ENCODE measurements at places on chromosomes 1 and 21. TPM values are rescaled to one million over a fixed set of nuclear protein-coding genes. Genes with fewer than 3 reads are reported as not detected.
A peak's percentile ranks its signal among the peaks of the same experiment; 100 is the strongest.

GRCh38 chr1:239987103-239987745 is 104.5 kb upstream of the FMN2 start:
- peak; percentile 13 for DNase-seq

- peak; percentile 2 for DNase-seq
Observed at GRCh38 chr1:17207046-17207445, 2.1 kb downstream of the PADI1 start.

DNA sequence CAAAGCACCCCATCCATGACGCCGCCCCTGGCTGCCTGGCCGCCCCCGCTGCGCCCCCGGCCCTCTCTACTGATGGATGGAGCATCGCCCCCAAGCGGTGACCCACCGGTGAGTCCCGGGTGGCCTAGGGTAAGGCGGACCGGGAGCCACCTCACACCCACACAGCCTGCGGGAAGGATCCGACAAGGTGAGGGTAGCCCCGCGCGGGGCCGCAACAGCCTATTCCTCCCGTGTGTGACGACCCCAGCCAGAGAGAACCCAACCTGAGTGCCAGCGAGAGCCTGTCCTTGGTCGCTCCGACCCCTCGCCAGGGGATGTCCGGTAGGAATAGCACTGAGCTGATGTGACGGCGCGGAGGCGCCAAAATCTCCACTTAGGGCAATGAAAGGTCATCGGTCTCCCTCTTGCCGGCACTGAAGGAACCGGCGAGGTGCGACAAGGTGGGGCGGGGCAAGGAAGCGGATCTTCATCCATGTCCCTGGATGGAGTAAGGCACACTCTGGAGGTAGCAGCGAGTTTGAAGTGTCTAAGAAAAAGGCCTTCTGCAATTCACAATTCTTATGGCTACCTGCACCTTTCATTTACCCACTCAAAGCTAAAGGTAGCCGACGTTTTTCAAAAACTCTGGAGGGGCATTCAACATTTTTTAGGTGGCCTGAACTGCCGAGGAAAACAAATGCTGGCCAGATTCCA is 19.7 kb upstream of the CHIA start:
- no peak for DNase-seq

- DNase-seq: no peak
Observed at GRCh38 chr21:32279377-32279680, 480 bp upstream of the MIS18A start.

GRCh38 chr1:231613419-231614349 is 12.9 kb upstream of the DISC1 start:
- DNase-seq: no peak

DNA sequence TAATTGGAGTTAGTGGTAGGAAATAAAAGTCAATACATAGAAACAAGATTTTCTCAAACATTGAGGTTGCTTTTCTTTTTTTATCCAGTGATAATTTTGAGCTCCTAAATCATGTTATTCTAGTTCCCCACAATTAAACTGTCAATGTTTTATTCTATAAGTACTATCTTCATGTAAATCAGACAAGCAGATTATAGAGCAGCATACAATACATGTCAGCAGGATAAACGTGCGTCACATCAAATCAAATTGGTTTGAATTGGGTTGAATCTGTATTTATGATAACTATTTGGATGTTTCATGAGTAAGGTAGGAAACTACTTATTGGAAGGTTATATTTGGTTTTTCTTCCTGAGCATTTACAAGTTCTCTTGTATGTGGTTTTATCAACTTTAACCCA is 2028.7 kb downstream of the NCAM2 start:
- no peak for DNase-seq

DNA sequence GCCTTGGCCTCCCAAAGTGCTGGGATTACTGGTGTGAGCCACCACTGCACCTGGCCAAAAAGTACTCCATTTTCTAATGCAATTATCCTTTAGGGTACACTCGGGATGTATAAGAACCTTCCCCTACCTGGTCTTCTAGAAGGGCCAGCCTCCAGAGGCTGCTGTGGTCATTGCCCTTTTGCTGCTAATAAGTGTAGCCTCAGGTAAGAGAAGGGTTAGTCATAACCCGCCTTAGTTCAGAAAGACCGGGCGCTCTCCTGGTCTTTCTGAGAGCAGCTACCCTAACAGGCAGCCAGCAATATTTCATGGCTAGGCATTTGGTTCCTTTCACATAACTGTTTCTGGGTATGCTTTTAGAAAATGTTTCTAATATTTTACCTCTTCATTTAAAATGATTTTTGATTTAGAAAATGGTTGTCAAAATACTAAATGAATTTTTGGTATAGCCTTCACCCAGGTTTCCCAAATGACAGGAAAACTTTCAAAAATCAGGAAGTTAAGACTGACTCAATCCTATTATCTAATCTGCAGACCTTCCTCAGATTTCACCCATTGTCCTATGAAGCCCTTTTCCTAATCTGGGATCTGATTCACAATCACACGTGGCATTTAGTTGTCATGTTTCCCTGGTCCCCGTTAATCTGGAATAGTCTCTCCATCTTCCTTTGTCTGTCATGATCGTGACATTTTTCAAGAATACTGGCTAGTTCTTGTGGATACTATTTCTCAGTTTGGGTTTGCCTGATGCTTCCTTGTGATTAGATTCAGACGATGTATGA is 479.0 kb downstream of the SIPA1L2 start:
- DNase-seq: no peak

DNA sequence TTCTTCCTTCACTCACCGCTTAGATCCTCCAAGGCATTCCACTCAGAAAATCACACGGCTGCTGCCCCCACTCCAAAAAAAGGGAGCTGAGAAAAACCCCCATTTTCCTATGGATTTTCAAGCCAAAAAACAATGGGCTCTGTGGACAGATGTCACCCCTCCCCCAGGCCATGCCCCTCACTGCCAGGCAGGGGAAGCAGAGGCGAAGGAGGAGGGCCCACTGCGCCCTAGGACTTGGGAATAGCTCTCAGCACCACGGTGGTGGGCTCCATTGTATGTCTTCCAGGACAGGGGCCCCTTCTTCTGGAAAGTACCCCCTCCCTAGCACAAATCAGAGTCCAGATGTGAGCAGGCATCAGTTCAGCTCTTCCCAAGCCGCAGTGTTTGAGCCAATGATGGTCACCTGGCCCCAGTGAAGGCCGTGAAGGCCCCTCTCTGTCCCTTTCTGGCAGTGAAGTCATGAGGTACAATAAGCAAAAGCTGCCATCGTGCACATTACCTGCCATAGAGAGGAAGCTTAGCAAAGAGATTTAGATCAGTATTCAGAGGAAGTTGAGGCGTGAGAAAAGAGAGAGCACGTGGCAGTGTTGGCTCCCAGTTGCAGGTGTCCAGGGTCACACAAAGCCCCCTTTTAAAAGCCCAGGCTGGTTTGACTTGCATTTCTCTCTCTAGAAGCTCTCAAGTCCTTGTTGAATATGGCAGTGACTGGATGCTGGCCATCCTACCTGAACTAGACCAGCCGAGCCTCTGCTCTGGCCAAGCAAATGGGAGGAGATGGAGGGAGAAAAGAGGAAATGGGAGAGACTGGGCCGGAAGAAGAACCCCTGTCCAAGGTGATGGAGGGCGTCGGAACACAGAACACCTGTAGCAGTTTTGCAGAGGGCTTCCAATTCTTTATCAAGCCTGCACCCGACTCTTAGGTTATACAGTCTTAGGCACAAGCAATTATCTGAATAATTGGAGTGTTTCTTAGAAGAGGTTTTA is 149.0 kb downstream of the TOMM20 start:
- DNase-seq: no peak

GRCh38 chr1:205444300-205444930 is 11.4 kb downstream of the BLACAT1 start:
- DNase-seq: peak; percentile 61

DNA sequence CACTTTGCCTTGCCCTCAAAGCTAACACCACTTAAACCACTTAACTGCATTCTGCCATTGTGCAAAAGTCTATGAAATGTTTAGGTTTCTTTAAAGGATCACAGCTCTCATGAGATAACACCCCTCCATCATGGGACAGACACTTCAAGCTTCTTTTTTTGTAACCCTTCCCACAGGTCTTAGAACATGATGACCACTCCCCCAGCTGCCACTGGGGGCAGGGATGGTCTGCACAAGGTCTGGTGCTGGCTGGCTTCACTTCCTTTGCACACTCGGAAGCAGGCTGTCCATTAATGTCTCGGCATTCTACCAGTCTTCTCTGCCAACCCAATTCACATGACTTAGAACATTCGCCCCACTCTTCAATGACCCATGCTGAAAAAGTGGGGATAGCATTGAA is 7.7 kb downstream of the ADAMTS1 start:
- no peak for DNase-seq

- no peak for DNase-seq
Observed at GRCh38 chr21:41280115-41280919, 36.3 kb upstream of the FAM3B start.

DNA sequence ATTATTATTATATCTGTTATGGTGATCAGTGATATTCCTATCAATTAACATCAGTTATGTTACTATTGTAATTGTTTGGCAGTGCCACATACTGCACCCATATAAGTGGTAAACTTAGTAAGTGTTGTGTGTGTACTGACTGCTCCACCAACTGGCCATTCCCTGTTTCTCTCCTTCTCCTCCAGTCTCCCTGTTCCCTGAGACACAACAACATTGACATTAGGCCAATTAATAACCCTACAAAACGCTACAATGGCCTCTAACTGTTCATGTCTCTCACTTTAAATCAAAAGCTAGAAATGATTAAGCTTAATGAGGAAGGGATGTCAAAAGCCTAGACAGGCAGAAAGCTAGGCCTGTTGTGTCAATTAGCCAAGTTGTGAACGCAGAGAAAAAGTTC is 6.6 kb upstream of the THRAP3 start:
- DNase-seq: peak; percentile 22

- DNase-seq: no peak
Observed at GRCh38 chr1:70048336-70049094, 156.9 kb downstream of the LRRC40 start.

DNA sequence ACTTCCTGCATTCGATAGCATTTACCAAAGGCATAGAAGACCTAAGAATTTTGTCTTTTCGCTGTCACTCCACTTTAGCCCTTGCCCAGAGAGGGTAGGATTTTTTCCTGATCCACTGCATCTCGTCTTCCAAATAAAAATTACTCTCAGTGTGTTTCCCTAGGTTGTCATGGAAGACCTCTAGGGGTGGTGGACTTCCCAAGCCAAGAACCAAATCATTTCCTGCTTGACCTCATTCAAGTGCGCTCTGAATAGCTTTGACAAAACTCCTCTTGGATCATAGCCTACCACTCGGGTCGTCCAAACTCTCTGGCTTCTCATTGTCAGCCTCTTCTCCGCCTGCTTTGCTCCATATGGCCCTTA is 431 bp upstream of the C1orf52 start:
- no peak for DNase-seq

GRCh38 chr1:197910120-197910991 is 6.8 kb upstream of the LHX9 start:
- no peak for DNase-seq

GRCh38 chr1:19689085-19689757 is 24.5 kb downstream of the HTR6 start:
- no peak for DNase-seq

DNA sequence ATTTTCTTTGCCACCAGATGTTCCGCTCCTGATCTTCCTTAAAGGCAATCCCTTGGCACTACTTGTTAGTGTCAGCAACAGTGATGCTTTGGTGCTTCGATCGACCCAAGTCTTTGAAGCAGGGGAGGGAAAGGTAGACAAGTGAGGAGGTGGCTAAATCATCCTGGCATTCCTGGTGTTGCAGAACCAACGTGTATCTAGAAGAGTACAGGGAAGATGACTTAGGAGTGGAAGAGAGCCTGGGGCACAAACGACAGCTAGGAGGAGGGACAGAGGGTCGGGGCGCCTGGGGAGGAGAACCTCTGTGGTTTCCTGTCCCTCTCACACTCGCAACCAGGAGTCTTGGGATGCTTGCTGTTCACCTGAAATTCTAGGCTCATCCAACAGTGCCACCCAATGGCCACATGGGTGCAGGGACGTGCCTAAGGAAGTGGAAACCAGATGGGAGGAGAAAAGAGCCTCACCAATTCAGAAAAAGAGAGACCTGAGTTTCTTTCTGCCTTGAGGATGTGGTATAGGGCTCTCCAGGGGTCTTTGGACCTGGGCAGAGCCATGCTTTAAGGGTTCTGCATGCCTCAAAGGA is 9.5 kb upstream of the KCNA2 start:
- DNase-seq: peak; percentile 93

DNA sequence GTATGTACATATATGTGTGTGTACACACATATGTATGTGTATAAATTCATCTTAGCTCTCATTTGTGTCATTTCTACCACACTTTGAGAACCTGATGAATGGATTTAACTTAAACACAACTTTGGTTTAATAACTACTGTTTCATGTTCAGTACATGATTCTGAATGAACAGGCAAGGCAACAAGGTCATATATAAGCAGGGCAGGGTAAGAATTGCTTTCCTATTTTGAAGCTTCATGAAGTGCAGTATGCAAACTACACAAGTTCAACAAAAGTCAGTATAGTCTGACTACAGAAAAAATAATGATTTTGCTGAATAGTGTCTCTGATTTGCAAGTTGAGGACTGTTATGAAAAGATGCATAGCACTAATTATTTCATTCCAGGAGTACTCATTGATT is 127.6 kb downstream of the KCNK2 start:
- DNase-seq: no peak

The KIF17 gene
- 0.43 TPM for total RNA-seq

The HSD3B2 gene
- not detected for total RNA-seq

The DLGAP3 gene
- 4.5 TPM for total RNA-seq

The CA6 gene
- not detected for total RNA-seq

The CCDC24 gene
- 8.1 TPM for total RNA-seq

The C8A gene
- total RNA-seq: not detected

The RPTN gene
- not detected for total RNA-seq

The TMEM61 gene
- not detected for total RNA-seq
